ENCODE measurements at places on chromosomes 12 and 14.

- no peak for DNase-seq
These were observed 147.0 kb downstream of the RPAP3 start for GRCh38 chr12:47558625-47559345.

DNA sequence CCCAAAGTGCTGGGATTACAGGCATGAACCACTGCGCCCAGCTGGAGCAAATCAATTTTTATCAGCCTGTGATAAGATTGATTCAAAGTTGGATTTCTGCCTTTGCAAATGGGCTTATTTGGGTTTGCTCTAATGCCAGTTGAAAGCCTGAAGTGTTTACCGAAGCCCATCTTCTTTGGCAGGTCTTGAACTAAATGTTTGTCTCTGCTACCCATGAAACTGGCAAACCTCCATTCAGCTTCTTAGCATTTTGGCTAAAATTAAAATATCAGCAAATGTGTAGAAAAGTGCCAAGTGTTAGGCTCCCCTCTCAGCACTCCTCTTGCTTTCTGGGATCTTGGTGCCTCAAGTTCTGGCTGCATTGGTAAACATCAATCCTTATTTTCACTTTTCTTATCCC is 61.5 kb downstream of the MGAT4C start:
- no peak for DNase-seq

DNA sequence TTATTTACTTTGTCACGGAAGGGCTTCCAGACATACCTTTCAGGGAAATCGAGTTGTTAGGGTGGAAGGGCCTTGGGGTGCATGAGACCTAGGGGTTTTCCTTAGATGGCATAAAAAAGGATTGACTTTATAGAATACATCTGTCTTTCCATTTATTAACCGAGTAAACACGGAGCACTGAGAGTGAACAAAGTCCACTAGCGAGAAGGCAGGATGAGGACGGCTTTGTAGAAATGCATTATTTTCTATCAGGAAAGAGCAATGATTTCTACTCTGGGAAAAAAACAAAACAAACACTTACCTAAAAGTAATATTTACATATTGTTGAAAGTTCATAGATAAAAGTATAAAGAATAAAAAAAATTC is 91.8 kb downstream of the RCOR1 start:
- DNase-seq = no peak

DNA sequence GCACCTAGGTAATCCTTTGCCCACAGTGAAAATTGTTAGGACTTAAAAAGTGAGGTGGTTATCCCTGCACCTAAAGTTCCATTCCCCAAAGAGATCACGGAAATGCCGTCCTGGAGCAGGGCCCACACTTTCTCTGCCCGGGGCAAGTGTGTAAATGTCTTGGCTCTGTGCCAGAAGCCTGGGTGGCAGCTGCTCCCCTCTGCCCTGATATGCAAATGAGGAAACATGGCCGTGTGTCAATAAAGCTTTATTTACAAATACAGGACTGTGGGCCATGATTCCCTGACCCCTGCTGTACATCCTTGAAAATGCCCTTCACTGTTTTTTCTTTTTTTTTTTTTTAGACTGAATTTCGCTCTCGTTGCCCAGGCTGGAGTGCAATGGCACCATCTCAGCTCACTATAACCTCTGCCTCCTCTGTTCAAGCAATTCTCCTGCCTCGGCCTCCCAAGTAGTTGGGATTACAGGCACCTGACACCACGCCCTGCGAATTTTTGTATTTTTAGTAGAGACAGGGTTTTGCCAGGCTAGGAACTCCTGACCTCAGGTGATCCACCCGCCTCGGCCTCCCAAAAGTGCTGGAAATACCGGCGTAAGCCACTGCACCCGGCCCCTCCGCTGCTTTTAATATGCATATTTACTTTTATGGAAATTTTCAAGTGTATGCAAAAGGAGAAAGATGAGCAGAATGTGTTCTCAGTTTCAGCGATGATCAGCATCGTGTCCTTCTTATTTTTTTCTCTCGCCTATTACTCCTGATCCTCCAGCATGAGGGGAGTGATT is 75.5 kb downstream of the GALNT9 start:
- no peak for DNase-seq

- no peak for DNase-seq
These were observed 108.2 kb upstream of the GPHB5 start for GRCh38 chr14:63426838-63427352.

DNA sequence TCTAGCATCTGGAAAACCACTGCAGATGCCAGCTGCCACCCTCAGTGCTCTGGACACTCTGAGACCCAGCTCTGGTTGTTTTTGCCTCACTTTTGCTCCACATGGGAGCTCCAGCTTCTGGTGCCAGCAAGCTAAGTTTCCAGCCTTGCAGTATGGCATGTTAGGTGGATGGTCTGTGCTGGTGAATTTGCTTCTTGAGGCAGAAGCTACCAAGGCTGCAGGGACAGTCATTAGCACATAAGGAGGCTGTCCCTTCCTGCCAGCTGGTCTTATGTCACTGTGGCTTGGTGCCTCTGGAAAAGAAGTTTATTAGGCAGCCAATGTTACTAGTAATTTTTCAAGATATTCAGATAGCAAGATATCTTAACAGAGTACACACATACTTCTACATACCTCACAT is 64.2 kb upstream of the CSRP2 start:
- no peak for DNase-seq

- no peak for DNase-seq
These were observed 192.8 kb downstream of the GRIN2B start for GRCh38 chr12:13788626-13789025.

GRCh38 chr14:36928432-36928831 is 244.0 kb downstream of the SLC25A21 start:
- no peak for DNase-seq

- no peak for DNase-seq
These were observed 96.9 kb downstream of the SYNE3 start for GRCh38 chr14:95419569-95419968.

DNA sequence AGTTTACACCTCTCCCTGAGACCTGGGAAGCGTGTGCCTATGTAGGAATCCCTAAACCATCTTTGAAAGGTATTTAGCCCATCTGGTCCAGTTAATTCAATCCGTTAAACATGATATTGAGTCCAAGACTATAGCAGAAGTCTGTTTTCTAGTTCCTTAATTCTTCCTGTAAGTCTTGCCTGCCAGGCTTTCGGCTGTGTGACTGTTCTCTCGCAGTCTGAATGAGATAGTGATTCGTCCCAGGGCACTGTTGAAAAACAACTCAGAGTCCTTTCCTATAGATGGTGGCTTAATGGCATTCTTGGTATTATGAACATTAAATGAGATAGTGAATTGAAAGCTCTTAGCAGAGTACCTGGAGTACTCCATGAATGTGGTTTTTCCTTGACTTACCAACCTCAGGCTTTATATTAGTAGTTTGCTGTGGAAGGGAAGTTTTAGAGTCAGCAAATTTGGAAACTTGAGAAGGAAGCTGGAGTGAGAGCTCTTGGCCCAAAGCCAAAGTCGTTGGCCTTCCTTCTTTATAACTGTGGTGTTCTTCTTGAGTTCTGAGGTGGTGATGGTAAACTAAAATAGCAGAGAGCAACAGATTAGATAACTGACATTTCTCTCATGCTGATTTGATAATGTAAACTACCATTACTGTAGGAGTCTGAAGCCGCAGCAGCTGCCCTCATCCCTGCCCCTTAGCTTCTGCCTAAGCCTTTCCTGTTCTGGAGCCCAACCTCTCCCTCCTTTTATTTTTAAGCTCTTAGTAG is 76.5 kb downstream of the TGFB3 start:
- no peak for DNase-seq

DNA sequence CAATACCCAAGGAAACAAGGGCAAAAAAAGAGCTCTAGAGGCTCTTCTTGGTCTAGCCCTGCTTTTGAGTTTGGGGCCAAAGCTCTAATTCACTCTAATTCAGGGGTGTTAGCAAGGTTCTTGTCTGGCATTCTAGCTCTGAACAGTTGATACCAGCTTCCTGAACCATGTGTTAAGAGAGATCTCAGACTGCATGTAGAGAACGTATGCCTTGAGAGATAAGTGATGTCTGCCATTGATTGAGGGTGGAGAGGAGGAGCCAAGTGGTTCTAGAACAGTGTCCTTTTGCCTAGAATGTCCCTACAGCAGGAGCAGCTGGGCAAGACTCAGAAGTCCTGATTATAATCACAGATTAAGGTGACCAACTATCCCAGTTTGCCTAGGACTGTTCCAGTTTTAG is 18.2 kb upstream of the POC1B start:
- DNase-seq = no peak

- DNase-seq = no peak
These were observed 29.0 kb upstream of the MEG3 start for GRCh38 chr14:100796946-100797345.

DNA sequence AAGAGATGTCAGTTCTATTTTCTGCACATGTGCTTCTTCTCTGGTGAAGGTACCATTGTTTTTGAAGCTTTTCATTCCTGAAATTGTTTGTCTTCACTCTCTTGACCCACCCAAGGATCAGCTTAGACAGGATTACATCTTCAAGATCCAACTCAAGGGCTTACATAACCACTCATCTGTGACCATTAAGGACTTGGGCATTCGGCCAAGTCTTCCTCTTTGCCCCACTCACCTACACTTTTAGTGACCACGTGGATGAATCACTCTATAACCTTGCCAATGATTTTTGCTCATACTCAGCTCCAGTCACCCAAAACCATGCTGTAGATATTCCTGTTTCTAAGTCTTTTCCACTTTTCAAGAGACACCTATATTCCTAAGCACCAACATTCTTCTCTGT is 36.5 kb upstream of the SSTR1 start:
- DNase-seq = no peak

GRCh38 chr12:5220099-5220498 is 176.4 kb downstream of the KCNA5 start:
- no peak for DNase-seq

GRCh38 chr12:79566452-79567174 is 124.2 kb downstream of the PAWR start:
- DNase-seq = no peak

DNA sequence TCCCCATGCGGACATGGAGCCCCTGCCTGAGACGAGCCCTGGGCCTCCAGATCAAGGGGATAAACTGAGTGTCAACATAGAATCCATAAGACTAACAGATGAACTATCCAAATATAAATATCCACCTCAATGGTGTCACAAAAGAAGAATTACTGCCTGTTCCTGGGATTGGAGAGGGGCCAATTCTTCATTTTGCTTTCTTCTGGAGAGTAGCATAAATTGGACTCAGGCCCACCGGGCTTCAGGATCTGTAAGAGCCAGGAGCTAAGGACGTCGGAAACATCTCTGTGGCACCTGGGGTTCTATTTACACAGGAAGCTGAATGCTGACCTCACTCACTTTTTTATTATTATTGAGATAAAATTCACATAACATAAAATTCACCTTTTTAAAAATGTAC is 408.2 kb upstream of the CCDC196 start:
- DNase-seq = no peak

- DNase-seq = no peak
These were observed 25.4 kb downstream of the EML1 start for GRCh38 chr14:99818503-99819036.

GRCh38 chr14:22536853-22537338 is 52.1 kb downstream of the DAD1 start:
- DNase-seq = peak; percentile 67

- DNase-seq = no peak
These were observed 161.4 kb downstream of the ADGRD1 start for GRCh38 chr12:131114942-131115584.

GRCh38 chr12:78916845-78917480 is 52.4 kb downstream of the SYT1 start:
- no peak for DNase-seq

DNA sequence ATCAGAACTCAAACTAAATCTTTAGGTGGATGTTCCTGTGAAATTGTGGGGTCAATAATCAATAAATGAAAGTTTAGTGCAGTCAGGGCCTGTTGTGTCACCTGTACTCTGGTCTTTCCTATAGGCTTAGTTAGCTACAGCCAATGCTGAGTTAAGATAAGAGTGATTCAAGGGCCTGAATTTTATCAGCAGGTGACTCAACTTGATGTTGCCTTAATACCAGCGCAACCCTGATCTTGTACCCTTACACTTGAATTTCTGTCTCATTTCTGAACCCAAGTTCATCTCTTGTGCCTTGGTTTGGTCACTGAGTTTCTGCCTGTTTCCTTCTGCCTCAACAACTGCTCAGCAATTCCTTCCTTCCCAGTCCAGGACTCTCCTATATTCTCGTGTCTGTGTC is 157.0 kb upstream of the E2F7 start:
- DNase-seq = no peak

DNA sequence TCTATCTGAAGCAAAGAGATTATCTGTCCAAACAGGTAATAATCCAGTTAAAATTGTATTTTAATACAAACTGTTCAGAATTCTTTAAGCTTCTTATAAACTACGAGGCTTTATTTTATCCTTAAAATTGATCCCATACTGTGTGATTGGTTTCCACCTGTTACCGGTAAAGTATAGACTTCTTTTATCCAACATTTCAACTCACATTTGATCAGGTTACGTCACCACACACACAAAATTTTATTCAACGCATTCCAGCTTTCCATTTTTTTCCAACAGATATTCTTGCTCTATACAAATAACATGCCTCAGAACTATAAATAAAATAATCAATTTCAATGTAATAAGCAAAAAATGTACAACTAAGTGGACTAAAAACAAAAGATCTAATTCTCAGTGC is 4.5 kb downstream of the NOVA1 start:
- DNase-seq = no peak

DNA sequence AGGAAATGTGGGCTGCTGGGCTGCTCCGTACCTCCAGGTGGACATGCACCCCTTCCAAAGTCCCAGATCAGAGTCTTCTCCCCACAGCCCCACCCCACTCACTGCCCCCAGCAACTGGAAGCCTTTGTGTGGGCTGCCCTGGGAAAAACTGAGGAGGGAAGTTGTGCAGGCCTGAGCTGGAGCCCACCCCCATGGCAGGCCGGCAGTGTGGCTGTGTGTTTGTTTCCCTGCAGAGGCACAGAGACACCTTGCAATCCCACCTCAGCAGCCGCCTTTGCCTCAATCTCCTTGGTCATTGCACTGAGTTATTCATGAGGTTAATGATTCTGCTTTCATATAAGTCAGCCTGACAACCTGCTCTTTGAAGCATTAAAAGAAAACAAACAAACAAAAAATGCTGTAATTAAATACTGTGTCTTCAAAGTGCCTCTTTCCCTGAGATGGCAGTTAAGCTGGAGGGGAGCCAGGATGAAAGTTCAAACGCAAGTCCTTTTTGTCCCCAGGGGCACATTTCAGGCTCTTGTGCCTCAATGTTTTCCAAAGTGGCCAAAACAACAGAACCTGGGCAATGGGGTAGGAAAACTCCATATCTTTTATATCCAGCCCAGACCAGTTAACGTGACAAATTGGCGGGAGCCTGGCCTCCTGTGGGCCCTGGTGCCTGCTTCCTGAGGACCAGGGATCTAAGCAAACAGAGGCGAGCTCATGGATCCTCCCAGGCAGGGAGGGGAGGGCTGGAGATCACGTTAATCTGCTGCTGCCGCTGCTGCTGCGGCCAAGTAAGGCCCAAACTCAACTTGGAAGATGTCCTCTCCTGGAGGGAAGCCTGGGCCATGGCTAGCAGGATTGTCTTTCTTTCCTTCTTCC is 51.9 kb upstream of the TSPAN11 start:
- no peak for DNase-seq

GRCh38 chr14:103142721-103143302 is 19.6 kb downstream of the TNFAIP2 start:
- no peak for DNase-seq
